ENCODE measurements at places on chromosomes 12 and 14. TPM values are rescaled to one million over a fixed set of nuclear protein-coding genes. Genes with fewer than 3 reads are reported as not detected.

Gene PRR4
- 399 TPM for total RNA-seq

Gene STAT2
- total RNA-seq = 118 TPM

Gene SLC6A15
- 5.9 TPM for total RNA-seq

Gene MANSC4
- total RNA-seq = not detected

Gene NR4A1
- total RNA-seq = 260 TPM

Gene GPR84
- total RNA-seq = 0.95 TPM

Gene SERPINA12
- 280 TPM for total RNA-seq
